ENCODE measurements at places on chromosomes 3 and 15. TPM values are rescaled to one million over a fixed set of nuclear protein-coding genes. Genes with fewer than 3 reads are reported as not detected.
A peak's percentile ranks its signal among the peaks of the same experiment; 100 is the strongest.

The ZBTB47 gene
- polyA plus RNA-seq: 90.3 TPM

The GP9 gene
- 0.09 TPM for polyA plus RNA-seq

The MYZAP gene
- polyA plus RNA-seq: 3.4 TPM

GRCh38 chr3:128486205-128486628, 6.8 kb downstream of the GATA2 start:
- peak overlapping the region; percentile 73 for H3K4me3 ChIP-seq
- no peaks in the 10 kb centered on the region for H3K36me3 ChIP-seq
- peaks cover 45% of the 10 kb centered on the region for H3K4me1 ChIP-seq
- H3K27ac ChIP-seq: no peak overlapping the region
- H3K27me3 ChIP-seq: no peaks in the 10 kb centered on the region

DNA sequence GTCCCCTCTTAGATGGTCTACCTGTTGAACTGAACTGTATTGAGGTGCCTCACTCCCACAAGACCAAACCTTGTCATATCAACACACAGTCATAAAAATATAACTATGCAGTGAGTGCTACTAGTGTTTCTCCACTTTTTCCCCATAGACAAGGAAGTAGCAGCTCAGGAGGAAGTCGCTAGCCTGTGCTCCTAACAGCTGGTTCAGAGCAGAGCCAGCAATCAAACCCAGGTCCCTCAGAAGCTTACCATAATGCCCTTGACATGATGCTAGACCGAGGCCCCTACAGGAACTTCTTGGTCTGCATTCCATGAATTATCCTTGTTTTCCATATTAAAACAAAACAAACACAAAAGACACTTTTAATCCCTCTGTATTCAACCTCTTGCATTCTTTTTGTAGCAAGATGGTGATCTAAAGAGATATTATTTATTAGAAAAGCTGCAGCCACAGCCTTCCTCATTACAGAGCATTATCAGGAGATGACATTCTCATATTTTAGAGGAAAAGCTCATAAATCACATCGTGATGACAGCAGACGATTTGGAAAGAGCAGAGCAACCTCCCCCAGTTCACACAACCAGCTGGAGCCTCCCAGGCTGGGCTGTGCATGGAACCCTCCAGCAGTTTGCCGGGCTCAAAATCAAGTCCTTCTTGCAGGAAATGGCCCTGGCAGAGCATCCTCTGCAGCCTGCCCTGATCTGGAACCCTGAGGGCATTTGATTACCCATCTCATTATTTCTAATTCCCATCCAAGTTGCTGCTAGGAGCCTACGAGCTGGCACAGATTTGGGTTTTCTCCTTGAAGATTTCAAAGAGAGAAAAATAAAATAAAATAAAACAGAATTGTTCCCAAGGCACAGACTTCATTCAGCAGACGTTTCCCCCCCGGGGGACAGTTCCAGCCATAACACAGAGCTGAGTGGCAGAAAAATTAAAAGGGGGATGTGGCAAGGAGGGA, 118.8 kb downstream of the SRGAP3 start:
- H3K4me1 ChIP-seq: peaks cover 1% of the 10 kb centered on the region
- no peaks in the 10 kb centered on the region for H3K36me3 ChIP-seq
- no peaks in the 10 kb centered on the region for H3K27me3 ChIP-seq
- no peak overlapping the region for H3K27ac ChIP-seq
- DNase-seq: no peak
- no peak overlapping the region for H3K4me3 ChIP-seq

GRCh38 chr3:132073771-132074170, 39.0 kb upstream of the CPNE4 start:
- no peak overlapping the region for H3K27ac ChIP-seq
- no peaks in the 10 kb centered on the region for H3K4me1 ChIP-seq
- H3K36me3 ChIP-seq: no peaks in the 10 kb centered on the region

DNA sequence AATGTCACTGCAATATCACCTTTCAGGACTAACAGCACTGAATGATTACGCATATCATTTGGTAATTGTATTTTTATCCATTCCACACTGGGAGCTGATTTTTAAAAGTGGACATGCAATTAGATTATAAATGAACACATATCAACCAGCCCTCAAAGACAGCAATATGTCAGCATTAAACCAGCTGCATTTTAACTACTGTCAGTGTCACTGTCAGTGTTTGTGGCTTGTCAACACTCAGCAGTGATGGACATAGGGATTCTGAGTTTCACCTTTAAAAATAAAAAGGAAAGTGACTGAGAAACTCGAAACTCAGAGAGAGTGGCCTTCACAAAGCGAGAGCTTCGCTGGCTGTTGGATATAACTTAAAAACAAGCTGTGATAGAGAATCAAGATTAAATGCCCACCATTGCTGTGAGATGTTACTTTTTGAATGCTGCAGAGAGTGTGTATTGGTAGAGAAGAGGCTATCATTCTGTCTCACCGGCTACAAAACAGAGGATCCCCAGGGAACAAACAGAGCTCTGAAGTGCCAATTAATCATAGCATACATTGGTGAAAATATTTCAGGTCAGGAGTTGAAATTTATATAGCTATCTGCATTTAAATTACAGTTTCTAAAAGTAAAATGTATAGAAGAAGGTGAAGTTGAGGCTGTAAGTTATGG, 635.8 kb downstream of the SQOR start:
- H3K36me3 ChIP-seq: no peaks in the 10 kb centered on the region
- no peak overlapping the region for H3K4me3 ChIP-seq
- no peaks in the 10 kb centered on the region for H3K4me1 ChIP-seq
- H3K27ac ChIP-seq: no peak overlapping the region
- H3K27me3 ChIP-seq: no peaks in the 10 kb centered on the region
- DNase-seq: no peak

DNA sequence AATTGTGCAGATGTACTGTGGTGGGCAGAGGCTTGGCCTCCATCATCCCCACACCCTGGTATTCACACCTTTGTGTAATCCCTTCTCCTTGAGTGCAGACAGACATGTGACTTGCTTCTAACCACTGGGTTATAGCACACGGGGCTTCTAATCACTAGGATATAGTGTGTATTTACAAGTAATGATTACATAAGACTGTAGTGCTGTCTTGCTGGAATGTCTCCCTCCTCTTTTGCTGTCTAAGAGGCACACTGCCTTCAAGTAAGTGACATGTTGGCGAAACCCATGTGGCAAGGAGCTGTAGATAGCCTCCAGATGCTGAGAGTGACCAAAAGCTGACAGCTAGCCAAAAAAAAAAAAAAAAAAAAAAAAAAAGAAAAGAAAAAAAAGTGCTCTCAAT, 542.7 kb upstream of the MDFIC2 start:
- H3K27me3 ChIP-seq: no peaks in the 10 kb centered on the region
- no peak for DNase-seq
- H3K36me3 ChIP-seq: no peaks in the 10 kb centered on the region
- no peak overlapping the region for H3K27ac ChIP-seq

DNA sequence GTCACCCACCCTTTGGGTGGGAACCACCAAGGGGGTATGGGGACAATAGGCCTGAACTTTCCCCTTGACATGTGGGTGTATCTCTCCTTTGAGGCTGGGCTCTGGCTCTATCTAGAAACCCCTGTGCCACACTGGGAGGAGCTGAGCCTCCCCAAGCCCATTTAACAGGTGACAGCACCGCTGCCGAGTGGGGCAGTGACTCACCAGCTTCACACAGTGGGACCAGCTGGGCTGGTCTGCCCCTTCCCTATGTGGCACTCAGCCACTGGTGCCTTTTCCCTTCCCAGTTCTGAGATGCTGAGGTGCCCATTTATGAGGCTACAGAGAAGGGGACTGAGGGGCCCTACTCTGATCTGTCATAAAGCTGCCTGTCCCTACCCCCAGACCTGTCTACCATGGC, 5.1 kb downstream of the PSTPIP1 start:
- H3K4me1 ChIP-seq: peaks cover 6% of the 10 kb centered on the region
- H3K27ac ChIP-seq: no peak overlapping the region
- no peak overlapping the region for H3K4me3 ChIP-seq
- peaks cover 3% of the 10 kb centered on the region for H3K27me3 ChIP-seq
- DNase-seq: peak; percentile 16
